ENCODE measurements at places on chromosomes 3 and 15.

- DNase-seq: no peak
These were observed 20.5 kb upstream of the CDIN1 start for GRCh38 chr15:36558921-36559320.

GRCh38 chr3:136343446-136343845 lies 93.3 kb downstream of the PCCB start:
- DNase-seq: no peak

DNA sequence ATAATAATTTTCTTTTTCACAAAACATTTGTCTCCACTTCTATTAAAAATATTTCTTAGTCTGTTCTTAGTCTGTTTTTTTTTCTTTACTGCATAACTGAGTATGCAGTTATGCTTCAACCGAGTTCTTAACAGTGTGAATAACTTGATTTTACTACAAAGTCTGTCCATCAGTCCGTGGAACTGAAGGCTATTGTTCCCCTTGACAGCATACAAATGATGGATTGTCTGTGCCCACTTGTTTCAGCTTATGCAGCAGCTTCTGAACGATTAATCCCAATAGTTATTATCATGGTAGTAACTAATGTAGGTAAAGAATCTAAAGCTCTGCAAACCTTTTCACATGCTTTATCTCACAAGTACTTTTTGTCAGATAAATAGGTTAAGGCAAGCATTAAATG lies 150.7 kb downstream of the SSR3 start:
- DNase-seq: no peak

- no peak for DNase-seq
These were observed 15.5 kb downstream of the GREM1 start for GRCh38 chr15:32733281-32733680.

DNA sequence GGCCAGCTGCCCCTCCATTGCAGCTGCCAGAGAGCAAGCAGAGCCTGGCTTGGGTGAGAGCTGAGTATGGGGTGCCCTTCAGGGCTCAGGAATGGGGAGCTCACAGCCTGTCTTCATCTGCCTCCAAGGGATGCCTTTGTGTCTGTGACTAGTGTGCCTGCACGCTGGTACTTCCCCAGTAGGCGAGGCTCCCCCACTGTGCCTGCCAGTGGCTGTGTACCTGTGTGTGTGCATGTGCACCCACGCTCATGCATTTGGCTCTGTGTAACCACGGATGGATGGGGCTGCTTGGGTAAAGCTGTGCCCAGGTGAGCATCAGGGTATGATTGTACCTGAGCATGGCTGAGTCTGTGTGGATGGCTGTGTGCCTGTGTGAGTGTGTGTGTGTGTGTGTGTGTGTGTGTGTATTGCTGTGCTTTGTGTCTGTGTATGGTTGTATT lies 2.3 kb upstream of the GRM2 start:
- DNase-seq: no peak

DNA sequence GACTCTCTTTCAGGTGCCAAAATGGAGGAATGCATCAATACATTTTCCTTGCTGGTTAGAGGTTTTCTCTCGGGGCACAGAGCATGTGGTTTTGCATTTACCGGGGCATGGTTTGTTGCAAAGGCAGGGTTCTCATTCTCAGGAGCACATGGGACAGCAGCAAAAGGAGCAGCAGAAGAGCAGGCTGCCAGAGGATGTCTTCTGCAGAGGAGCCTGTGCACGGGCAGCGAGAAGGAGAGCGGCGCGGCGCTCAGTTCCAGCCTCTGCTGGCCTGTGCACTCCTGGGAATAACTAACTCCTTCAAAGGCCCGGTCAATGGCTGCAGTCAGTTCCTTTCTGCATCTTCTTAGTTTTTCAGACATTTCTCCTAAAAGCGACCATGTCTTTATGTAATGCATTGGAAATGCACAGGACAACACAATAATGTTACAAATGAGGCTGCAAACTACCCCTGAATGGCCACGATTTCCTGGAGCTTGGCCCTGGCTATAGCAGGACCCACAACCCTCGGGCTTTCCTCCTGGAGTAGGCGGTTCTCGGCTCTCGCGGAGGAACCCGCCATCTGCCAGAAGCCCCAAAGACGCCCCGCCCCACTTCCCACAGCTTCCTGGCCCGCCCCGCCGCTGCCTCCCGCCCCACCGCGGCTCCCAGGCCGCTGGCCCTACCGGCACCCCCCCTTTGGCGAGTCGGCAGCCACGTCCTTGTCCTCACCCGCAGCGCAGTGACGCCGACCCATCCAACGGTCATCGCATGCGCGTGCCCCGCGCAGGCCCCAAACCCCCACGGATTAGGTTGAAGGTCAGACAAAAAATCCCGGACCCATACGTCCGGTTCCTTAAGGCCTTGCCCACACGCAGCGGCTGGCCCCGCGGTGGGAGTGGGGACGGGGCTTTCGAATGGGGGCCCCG lies at the start of gene C3orf62:
TSS of gene C3orf62 (minus strand) at position 758 of the 908 bp plus-strand sequence. CDS start at position 398, 360 bp downstream.
- DNase-seq: peak; percentile 13

DNA sequence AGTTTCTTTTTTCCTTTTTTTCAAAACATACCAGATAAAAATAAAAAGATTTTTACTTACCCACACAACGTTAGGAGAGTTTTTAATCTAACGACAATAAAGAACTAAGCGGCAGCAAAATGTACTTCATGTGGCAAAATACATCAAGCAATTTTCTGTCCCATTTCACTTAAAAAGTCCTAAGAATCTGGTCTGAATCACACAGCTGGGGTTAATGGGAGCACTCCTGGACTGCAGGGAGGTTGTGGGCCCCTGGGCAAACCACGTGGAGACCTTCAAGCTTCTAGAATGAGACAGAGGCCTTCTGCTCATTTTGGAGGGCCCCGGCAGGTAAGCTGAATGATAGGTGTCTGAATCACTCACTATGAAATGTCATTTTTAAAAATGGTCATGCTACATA lies 193.8 kb downstream of the RORA start:
- no peak for DNase-seq

- peak; percentile 85 for DNase-seq
These were observed 38.7 kb downstream of the HSPBAP1 start for GRCh38 chr3:122754929-122755328.

- DNase-seq: no peak
These were observed 54.8 kb upstream of the CHRNB4 start for GRCh38 chr15:78695854-78696253.

GRCh38 chr3:113828600-113828999 lies 10.0 kb upstream of the GRAMD1C start:
- no peak for DNase-seq

DNA sequence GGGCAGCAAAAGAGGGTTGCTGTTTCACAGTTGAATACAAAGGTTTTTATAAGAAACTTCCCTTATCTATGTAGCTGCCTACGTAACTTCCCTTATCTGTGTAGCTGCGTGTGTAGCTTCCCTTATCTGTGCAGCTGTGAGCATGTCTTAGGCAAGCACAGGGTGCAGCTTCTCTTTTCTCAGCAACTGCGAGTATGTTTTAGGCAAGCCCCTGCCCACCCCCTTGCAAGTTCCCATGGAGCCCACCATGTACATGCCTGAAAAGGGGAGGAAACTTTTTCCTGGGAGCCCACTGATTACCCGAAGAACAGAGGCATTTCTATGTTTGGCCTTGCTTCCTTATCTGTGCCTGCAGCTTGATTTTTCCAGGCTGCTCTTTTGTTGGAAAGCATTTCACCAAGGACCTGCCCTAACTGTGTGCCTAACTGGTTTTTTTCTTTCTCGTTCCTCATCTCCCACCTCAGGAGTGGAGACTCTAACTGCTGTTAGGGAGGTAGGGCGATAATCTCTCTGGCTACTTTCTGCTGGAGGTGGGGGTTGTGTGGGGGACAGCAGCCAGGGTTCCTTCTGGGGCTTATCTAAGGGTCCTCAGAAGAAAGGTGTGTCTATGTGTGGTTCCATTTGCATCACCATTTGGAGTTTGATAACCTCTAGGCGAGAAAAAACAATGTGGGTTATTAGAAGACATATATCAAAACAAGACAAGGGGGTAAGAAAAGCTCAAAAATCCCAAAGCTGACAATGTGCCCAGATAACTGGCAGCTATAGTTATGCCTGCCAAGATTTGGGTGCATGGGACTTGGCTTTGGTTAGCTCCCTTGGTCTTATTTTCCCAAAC lies 26.0 kb downstream of the SORD start:
- no peak for DNase-seq

GRCh38 chr3:132237652-132238032 lies 79.6 kb upstream of the ACP3 start:
- no peak for DNase-seq

DNA sequence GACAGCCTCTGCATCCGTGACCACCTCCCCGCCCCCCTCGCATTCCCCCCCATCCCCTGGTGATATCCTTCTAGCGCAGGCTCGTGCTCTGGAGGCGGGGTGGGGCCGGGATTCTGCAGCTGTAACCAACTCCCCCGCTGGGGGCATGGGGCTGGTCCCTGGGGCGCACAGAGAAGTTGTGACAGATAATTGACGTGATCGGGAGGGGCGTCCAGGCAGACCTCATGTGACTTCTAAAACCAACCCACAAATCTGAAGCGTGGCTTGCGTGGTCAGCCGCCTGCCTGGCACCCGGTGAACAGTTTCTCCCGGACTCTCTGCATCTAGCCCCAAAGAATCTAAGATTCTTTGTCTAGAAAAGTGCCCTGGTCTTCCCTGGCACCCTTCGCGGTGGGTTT lies 100.6 kb upstream of the IGF1R start:
- no peak for DNase-seq

GRCh38 chr15:36161771-36162212 lies 417.6 kb upstream of the CDIN1 start:
- peak; percentile 80 for DNase-seq

- DNase-seq: peak; percentile 43
These were observed 2.5 kb downstream of the GRAMD2A start for GRCh38 chr15:72195101-72195511.

- no peak for DNase-seq
These were observed 58.0 kb downstream of the CGGBP1 start for GRCh38 chr3:88000853-88001252.

DNA sequence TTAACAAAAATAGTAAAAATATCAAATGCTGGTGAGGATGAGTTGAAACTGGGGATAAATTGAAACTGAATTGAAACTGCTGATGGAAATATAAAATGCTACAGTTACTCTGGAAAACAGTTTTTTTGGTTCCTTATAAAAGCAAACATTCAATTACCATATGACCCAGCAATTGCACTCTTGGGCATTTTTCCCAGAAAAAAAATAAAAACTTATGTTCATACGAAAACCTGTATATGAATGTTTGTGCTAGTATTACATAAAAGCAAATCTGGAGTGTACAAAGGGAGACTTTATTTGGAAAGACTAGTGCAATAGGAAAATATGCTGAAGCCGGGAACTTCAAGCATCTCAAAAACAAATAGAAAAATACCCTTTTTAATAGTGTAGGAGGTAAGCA lies 857.9 kb upstream of the CADM2 start:
- DNase-seq: no peak

GRCh38 chr15:40852529-40852928 lies 8.7 kb downstream of the SPINT1 start:
- DNase-seq: no peak

DNA sequence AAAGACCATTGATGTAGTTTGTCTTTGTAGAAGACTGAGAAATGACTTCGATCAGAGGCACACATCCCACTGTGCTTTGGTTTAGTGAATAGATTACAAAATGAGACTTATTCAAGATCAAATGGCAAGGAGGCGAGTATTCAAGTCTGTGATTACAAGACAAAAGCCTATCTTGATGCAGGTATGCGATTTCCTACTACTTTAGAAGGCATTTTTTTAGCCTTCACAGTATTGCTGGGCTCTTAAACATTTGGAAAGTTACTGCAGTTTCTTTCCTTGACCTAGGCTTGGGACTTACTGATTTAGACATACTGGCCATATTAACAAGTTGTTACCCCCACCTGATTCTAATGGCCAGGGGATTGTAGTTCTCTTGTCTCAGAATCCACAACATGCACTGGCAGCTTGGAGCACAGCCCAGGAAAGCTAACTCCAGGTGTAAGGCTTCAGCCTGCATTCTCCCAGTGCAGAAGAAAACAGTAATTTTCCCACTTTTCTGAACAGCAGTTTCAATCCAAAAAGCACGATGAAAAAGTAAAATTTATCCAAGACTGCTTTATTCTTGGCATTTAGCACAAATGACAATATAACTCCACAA lies 311.6 kb downstream of the EPHA6 start:
- DNase-seq: no peak

All from PC-3 (cell line).